ENCODE measurements at places on chromosomes 16 and 17.

- DNase-seq: no peak
Measured at GRCh38 chr17:29080965-29081364, 38.0 kb downstream of the PIPOX start.

- DNase-seq: no peak
Measured at GRCh38 chr16:20707461-20707860, 10.0 kb upstream of the ACSM1 start.

DNA sequence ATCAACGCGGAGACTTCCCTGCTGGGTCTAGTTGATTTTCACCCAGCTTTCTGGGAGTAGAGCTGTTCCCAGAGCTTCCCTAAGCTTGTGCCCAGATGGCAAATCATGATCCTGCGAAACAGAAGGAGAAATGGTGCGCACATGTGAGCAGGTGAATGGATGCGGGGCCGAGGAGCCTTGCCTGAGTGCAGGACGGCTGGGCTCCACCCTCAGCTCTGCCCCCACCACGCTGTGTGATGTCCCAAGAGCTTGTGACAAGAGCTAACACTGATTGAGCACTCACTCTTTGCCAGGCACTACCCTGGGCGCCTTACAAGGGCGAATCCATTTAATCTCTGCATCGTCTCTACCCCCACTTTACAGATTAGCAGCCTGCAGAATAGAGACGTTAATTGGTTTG, 162.7 kb upstream of the RPL38 start:
- DNase-seq: no peak

DNA sequence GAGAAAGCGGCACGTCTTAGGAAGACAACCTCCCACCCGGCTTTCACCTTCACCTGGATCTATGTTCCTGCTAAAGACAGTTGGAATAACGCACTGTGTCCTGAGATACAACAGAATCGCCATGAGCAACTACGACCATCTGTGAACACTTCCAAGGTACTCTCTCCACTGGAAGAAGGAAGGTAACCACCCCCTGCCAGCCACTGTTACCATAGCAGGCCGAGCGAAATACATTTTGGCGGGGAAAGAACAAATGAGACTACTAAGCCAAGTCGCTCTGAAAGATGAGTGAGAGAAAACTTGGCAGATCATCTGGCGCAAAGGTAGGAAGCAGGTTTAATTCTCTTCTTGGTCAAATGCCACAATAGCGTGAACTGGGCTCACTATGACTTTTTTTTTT, 9.8 kb downstream of the CRK start:
- no peak for DNase-seq

All from stimulated activated CD4-positive, alpha-beta T cell treated with anti-CD3 and anti-CD28 coated beads, TNF-alpha, amount 100 ng/mL, for 4 hours (primary cell).